Activated CD4-positive, alpha-beta T cell treated with anti-CD3 and anti-CD28 coated beads for 36 hours (primary cell): ENCODE measurements at places on chromosomes 6 and 20. TPM values are rescaled to one million over a fixed set of nuclear protein-coding genes. Genes with fewer than 3 reads are reported as not detected.

The SLC26A8 gene
- total RNA-seq: not detected

The RSPO4 gene
- total RNA-seq: not detected

The SIGLEC1 gene
- not detected for total RNA-seq

DNA sequence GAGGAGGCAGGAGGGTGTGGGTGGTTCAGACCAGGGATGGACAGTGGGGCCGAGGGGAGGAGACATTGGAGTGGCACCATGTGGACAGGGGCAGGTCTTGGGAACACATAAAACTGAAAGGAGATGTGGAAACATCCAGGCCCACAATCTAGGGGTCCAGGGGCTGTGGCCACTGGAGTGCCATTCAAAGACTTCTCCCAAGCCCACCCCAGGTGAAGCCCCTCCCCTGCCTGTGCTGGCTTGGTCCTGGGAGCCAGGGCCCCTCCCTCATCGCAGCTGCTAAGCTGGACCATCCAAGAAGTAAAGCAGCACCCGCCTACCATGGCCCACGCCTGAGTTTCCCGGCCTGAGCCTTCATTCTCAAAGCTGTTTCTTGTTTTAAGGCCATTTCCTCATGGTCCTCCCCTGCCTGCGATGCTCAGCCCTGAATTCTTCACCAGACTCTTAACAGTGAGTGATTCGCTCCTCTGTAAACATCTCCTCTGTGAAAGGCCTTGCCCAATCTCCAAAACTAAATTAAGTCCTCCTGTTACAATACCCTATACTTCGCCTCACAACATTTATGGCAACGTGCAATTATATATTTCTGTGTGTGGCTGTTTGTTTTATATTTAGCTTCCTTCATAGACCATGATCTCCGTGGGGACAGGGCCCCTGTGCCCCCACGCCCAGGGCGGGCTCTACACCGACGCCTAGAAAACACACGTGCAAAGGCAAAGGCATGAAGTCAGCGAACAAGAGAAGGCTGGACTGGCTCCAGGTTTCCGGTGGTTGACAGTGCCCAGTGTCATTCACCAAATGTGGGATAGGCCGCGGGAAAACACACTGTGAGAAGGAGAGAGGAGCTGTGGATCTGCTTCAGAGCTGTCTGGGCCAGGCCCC lies 267.8 kb downstream of the ERMARD start:
- no peak overlapping the region for H3K4me3 ChIP-seq
- no peaks in the 10 kb centered on the region for H3K4me1 ChIP-seq

DNA sequence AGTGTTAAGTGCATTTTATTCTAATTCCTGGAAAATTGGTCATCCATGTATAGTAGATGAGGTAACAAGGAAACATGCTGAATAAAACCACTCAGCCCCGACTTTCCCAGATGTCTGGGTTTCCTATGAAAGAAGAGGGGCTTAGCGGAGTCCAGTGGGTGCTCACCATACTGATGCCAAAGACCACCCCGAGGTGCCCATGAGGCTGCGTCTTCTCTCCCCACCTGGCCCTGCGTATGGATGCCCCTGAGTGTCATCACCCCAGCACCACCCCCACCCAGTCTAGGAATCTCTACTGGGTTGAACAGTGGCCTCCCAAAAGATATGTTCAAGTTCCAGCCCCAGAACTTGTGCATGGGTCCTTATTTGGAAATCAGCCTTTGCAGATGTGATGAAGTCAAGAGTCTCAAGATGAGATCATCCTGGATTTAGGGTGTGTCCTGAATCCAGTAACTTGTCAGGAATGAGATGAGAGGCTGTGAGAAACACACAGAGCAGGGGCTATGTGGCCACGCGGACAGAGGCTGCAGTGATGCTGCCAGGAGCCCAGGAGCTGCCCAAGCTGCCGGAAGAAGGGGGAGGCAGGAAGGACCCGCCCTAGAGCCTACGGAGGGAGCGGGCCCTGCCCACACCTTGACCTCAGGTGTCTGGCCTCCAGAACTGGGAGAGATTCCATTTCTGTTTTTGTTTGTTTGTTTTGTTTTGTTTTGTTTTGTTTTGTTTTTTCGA lies 124.6 kb upstream of the CDH4 start:
- no peak overlapping the region for H3K27ac ChIP-seq
- H3K4me1 ChIP-seq: no peaks in the 10 kb centered on the region
- no peaks in the 10 kb centered on the region for H3K36me3 ChIP-seq
- H3K27me3 ChIP-seq: peaks cover 13% of the 10 kb centered on the region
- no peak overlapping the region for H3K4me3 ChIP-seq

DNA sequence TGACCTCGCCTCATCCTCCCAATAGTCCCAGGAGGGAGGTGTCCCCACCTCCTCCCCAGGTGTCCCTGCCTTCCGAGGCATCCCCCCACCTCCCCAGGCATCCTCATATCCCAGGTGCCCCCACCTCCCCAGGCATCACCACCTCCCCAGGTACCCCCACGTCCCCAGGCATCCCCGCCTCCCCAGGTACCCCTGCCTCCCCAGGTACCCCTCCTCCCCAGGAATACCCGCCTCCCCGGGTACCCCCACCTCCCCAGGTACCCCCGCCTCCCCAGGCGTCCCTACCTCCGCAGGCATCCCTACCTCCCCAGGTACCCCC lies 198.9 kb downstream of the SYNDIG1 start:
- H3K27me3 ChIP-seq: no peaks in the 10 kb centered on the region
- H3K27ac ChIP-seq: no peak overlapping the region
- H3K4me1 ChIP-seq: no peaks in the 10 kb centered on the region
- no peak overlapping the region for H3K4me3 ChIP-seq
- no peaks in the 10 kb centered on the region for H3K36me3 ChIP-seq

DNA sequence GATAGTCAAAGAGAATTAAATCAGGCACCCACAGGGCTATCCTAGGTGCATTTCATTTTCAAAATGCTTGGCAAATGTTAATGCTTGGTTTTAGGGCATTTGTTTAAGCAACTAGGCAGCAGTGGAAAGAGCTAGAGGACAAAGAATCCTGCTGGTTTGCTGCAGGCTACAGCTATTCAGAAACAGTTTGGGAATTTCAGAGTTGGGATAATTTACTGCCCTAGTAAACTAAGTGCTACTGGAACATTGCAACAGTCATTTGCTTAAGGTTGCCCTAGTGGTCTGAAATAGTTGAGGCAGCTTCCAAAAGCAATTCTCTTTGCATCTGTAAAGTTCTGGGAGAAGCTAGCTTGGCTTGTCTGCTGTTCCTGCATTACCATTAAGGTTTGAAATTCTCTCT lies 312.7 kb downstream of the LAMA2 start:
- no peak overlapping the region for H3K27ac ChIP-seq
- H3K4me1 ChIP-seq: no peaks in the 10 kb centered on the region
- no peak for DNase-seq
- peaks cover 8% of the 10 kb centered on the region for H3K27me3 ChIP-seq
- no peak overlapping the region for H3K4me3 ChIP-seq
